HS-27A (cell line): ENCODE measurements at places on chromosomes 7 and 10.

GRCh38 chr10:61804414-61804813 is 97.1 kb upstream of the ARID5B start:
- no peak for DNase-seq

DNA sequence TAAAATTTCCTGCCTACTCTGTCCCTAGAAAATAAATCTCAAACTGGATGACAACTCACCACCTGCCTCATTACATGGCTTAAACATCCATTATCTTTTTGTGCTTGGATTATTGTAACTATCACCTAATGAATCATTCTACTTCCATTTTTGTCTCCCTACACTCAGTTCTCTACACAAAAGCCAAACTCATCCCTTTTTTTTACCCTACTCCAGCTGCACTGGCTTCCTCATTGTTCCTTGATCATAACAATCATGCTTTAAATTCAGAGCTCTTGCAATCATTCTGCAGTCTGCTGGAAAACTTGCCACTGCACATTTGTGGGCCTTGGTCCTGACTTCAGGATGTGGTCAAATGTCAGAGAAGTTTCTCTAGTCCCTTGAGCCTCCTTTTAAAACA is 280.0 kb downstream of the DGKB start:
- DNase-seq = no peak

DNA sequence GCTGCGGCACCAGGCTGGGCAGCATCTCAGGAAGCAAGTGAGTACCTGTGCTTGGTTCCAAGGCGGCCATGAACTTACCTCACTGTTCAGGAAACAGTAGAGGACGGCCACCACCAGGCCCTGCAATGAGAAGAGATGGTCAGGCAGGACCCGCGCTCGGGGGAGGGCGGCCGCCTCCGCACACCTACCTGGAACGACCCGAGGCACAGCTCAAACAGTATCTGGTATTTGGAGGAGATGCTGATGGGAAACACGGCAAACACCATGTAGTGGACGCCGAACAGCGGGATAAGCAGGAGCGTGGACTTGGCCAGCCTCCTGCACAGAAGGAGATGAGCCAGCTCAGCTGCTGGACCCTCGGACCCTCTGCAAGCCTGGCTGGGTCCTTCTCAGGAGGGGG is 112.9 kb downstream of the VIPR2 start:
- DNase-seq = no peak

GRCh38 chr10:67785098-67785497 is 52.9 kb downstream of the DNAJC12 start:
- DNase-seq = no peak

GRCh38 chr10:23693925-23694324 is 255.1 kb downstream of the OTUD1 start:
- no peak for DNase-seq

DNA sequence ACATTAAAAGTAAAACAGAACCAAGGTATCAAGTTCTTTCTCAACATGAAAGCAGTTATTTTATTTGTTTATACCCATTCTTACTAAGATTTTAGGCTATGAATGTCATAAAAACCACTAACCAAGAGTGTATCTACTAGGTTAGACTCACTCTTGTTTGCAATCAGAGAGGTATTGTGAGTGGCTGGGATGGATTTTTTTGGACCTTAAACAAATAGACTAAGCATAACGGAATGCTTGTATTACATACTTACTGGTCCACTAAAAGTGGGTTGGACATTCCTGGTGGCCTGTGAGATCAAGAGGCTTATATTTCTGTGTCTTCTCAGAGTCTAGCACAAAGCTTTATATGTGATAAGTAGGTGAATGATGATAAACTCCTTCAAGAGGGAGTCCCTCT is 32.6 kb upstream of the CBLL1 start:
- no peak for DNase-seq

- no peak for DNase-seq
Measured at GRCh38 chr10:21724020-21724589, 190.1 kb downstream of the MLLT10 start.

- no peak for DNase-seq
Measured at GRCh38 chr7:137886746-137887145, 40.0 kb upstream of the DGKI start.

GRCh38 chr10:48769706-48770435 is 85.2 kb downstream of the WDFY4 start:
- no peak for DNase-seq

DNA sequence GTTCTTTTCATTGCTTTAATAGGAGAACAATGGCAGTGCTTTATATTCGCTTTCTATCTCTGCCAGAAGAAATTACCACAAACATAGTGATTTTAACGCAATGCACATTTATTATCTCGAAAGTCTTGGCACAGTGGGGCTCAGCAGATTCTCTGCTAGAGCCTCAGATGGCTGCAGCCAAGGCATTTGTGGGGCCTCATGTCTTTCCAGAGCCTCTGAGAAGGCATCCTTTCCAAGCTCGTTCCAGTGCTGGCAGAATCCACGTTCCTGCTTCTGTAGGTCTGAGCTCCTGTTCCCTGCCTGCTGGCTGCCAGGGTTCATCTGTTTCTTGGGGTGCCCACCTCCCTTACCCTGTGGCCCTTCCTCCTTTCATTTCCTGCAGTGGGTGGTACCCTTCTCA is 60.2 kb downstream of the LRRC18 start:
- no peak for DNase-seq

DNA sequence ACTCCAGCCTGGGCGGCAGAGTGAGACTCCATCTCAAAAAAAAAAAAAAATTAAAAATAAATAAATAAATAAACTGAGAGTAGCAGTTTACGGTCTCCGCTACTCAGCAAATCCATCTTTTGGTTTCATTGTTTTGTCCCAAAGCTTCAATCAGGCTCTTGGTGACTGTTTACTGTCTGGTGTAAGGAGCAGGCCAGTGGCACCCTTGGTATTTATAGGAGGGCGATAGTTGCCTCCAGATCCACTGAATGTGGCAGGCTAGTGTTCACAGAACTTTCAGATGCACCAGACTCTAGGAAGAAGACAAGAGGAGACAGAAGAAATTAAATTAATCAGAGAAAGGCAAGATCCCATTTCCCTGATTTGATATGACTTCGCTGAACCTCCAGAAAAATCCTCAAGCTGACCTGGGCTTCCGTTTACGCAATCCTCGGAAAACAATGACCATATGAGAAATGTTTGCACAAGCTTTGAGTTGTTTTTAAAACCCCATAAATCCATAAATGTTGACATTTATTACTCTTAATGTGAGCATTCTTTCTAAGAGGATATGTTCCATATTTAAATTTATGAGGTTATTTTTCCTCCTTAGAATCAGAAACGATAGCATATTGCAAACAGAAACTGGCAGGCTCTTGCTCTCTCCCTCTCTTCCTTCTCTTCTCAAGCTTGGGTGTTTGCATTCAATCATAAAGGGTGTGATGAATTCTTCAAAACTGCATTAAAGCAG is 7.1 kb upstream of the MUC3A start:
- no peak for DNase-seq

DNA sequence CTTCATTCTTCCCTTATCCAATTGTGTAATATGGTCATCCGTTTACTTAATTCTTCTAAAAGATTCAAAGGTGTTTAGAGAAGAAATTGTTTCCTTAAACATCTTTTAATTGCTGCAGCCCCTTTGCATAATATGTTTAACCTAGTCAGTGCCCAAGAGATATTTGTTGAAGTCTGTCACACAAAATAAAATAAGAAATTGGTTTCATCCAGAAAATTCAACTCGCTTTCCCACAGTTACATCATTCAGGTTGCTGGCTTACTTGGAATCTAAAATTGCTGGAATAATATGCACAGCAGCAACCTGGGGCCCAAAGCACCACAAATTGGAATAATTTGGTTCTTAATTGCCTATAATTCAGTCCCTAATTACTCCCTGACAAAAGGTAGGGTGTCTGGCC is 155.1 kb upstream of the ETV1 start:
- no peak for DNase-seq

GRCh38 chr7:2641406-2642393 is 9.9 kb downstream of the TTYH3 start:
- no peak for DNase-seq

DNA sequence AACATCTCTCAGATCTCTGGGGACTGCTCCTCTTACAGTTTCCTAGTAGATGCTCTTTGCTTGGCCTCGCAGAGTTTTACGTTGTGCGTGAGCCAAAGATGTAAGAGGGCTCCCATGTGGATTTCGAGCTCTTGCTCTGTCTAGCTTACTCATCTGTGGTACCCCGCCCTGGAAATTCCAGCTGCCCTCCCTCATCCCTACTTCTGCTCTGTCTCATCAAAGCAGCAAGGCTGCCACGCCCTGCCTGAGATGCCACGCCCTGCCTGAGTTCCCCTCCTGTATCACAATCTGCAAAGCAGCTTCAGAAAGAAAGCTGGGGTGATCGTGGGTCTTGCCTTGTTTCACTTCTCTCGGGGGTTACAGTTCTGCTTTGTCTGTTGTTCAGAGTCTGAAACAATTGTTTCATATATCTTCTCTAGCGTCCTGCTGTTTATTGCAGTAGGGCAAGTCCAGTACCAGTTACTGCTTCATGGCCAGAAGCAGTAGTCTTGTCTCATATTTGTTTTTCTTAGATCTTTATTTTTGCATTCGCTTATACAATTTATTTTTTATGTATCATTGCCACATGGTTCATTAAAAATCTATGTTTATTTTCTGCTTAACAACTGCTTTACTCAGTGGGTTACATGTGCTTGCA is 36.1 kb upstream of the CCNY start:
- DNase-seq = peak; percentile 29
